Fibroblast of skin of back (primary cell): ENCODE measurements at places on chromosomes 7 and 10.
A peak's percentile ranks its signal among the peaks of the same experiment; 100 is the strongest.

GRCh38 chr7:150324373-150324961, 1.1 kb upstream of the ACTR3C start:
- no peak for DNase-seq

- no peak for DNase-seq
Measured at GRCh38 chr10:10722422-10722821, 295.2 kb upstream of the CELF2 start.

DNA sequence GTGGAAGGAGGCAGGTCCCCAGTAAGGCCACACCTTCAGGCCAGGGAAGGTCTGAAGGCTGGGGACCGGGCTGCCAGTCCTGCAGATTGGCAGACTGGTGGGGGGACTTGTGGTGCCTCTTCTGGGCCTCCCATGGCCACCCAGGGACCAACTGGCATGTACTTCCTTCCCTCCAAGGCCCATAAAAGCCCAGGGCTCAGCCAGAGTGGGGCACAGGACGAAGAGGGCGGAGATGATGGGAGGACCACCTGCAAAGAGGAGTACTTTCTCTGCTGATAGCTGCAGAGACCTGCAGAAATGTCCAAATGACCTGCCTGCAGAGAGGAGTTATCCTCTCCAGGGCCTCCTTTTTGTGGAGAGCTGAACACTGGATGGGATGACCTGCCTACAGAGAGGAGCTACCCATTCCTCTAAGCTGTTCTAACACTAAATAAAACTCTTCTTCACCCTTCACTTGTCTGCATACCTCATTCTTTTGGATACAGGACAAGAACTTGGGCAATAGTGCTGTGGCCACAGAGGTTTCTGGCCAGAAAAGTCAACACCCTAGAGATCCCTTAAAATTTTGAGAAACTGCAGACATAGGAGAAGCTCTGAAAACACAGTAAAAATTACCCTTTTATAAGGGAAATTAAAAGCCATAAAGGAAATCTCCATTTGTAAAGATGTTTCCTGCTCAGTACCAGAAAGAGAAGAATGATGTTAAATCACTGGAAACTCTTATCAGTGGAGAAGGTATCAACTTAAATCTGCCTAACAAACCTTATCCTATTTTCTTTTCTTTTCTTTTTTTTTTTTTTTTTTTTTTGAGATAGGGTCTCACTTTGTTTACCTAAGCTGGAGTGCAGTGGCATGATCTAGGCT, 20.7 kb upstream of the PRF1 start:
- DNase-seq = no peak

DNA sequence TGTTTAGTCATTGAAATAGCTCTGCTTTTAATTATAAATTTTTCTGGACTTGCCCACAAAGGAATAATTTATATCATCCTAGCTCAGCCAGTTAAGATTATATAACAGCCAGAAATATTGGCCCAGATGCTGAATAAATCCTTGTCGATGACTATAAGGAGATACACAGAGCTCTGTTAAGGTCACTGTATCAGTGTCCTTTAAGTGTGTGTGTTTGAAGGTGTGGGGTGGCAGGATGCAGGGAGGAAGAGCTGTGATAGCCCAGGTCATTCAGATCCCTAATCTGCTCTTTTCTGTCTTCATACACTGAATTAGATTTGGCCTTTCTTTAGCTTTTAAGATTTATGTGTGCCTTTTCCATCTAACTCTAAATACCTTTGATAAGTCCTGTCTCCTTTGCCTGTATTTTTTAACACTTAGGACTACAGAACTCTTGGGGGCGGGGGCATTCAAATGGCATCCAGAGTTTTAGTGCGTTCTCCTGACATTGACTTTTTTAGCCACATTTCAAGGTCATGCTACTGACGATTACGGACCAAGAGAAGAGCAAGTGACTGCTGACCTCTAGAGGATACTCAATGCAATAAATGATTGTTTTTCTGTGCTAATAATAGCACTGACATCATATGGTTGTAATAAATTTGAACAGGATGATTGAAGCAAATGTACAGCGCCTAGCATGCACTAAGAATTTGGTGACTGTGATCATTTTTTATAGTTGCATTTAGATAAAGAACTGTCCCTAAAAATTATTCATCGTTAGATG, 172.3 kb downstream of the CACNB2 start:
- peak; percentile 54 for DNase-seq

GRCh38 chr10:110562348-110562747, 5.1 kb upstream of the SMC3 start:
- no peak for DNase-seq

DNA sequence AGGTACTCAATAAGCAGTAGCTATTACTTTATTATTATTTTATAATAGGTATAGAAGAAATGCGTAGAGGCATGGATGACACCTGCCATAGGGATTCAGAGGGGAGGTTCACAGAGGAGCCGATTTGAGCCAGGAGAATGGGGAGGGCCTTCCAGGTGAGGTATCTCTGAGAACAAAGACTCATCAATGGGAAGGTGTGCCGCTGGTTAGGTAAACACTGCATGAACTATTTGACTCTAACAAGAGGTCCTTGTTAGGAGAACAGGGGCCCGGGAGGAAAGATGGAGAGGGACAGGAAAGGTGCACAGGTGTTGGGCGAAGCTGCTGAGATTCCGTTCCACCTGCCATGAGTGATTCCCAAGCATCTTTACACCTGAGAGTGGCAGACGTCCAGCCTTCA, 41.8 kb upstream of the TMEM273 start:
- DNase-seq = no peak

DNA sequence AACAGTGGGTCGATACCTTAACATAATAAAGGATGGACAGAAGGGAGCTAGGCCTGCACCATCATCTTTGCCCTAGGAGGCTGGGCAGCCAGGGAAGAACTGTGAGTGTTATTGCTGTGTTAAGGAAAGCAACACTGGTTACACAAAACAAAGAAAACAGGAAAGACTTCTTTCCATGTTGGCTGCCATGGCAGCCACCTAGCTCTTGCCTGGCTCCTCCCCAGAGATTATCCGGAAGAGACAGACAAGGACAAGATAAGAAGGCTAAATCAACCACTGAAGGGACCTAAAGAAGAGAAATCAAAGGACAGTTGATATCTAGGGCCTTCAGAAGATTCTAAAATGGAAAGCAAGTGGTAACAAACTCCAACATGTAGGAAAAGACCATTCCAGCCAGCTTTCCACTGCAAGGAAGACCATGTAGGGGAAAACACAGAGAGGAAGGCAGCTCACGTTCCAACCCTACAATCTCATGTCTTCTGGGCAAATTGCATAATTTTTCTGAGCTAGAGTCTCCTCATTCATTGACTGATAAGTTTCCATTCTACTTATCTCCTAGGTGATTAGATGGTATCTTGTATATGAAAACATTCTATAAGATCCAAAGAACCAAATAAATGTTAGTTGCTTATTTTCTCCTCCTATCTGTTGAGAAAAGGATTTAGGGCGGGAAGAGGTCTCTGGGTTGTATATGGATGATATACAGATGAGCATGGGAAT, 51.2 kb downstream of the SP8 start:
- no peak for DNase-seq

DNA sequence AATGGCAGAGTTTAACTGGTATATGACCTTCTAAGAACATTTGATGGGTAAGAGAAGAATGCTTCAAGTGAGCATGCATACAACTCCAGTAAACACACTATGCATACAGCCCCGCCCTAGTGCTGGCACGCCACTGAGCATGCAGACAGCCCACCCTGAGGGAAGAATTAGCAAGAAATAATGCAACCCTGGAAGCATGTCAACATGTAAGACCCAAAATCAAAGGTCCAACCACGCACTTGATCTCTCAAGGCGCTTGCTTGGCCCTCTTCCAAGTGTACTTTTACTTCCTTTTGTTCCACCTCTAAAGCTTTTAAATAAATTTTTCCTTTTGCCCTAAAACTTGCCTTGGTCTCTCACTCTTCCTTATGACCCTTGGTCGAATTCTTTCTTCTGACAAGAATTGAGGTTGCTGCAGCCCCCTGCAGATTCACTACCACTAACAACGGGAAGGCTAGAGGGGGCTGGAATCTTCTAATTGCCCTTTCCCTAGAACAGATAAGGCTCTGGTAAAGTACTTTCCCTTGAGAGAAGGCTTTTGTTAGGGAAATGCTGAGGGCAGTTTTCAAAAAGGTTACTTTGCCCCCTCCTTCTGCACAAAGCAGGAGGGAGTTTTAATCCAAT, 3.4 kb downstream of the FAM24B start:
- DNase-seq = no peak

- DNase-seq = peak; percentile 6
Measured at GRCh38 chr10:72483471-72483870, 128.8 kb upstream of the DNAJB12 start.

- no peak for DNase-seq
Measured at GRCh38 chr7:141433698-141434097, 117.5 kb upstream of the AGK start.

- no peak for DNase-seq
Measured at GRCh38 chr10:118003126-118003525, 43.6 kb downstream of the RAB11FIP2 start.

- peak; percentile 50 for DNase-seq
Measured at GRCh38 chr10:112650588-112651030, 203.6 kb downstream of the VTI1A start.

GRCh38 chr7:151869455-151869854, 7.5 kb downstream of the PRKAG2 start:
- no peak for DNase-seq

DNA sequence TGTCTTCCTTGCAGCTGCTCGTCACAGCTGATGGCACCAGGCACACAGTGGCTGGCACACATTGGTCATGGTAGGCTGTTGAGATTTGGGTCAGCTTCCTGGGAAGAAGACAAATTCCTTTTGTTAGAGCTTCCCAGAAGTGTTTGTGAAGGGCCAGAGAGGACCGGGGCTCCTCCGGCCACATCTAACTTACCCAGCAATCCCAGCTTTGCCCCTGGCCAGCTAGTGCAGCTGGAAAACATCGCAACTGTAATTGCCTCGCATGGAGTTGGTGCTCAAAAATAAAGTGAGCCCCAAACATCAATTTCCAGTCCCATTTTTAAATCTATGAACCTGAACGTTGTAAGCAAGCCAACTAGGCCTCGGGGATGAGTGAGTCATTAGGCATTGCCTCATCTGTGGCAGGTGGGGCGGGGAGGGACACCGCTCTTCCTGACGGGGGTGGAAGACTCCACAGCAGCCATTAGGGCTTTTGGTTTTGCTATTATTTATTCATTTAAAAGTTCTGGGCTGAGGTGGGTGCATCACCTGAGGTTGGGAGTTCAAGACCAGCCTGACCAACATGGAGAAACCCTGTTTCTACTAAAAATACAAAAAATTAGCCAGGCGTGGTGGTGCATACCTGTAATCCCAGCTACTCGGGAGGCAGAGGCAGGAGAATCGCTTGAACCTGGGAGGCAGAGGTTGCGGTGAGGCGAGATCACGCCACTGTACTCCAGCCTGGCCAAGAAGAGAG, 12.4 kb downstream of the CPA5 start:
- DNase-seq = peak; percentile 59

DNA sequence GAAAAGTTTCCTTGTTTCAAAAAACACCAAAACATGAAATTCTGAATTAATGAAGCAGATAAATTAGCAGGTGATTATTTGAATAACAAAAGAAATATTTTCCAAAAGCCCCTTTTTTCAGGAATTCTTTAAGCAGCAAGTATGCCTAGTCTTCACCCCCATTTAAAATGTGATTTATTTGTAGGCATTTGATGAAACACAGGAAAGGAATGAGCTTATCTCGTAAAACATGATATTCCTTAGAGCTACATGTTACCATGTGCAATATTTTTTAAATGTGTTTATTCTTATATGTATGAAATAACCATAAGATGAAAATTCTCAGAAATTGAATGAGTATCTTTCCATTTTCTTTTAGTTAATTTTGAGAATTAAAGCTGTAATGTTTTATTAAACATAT, 106.1 kb downstream of the CHN2 start:
- DNase-seq = peak; percentile 30

- no peak for DNase-seq
Measured at GRCh38 chr10:9294132-9294663, 1239.7 kb downstream of the GATA3 start.

- no peak for DNase-seq
Measured at GRCh38 chr7:106484562-106484961, 176.4 kb downstream of the CCDC71L start.

DNA sequence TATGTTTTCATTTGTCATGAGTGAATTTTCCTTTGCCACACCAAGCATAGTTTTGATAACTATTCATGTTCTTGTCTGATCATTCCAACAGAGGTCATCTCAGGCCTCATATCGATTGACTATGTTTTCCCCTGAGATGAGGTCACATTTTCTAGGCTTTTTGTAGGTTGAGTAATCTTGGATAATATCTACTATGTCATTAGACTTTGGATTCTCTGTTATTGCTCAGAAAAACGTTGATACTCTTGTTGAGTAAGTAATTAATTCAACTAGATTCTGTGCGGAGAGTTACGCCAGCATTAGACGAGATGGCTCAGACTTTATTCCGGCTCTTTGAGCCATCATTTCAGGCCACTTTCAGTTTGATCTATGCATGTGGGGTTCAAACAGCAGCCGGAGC, 57.7 kb downstream of the KLF6 start:
- peak; percentile 7 for DNase-seq

GRCh38 chr10:53013201-53013810, 240.7 kb upstream of the MBL2 start:
- no peak for DNase-seq

DNA sequence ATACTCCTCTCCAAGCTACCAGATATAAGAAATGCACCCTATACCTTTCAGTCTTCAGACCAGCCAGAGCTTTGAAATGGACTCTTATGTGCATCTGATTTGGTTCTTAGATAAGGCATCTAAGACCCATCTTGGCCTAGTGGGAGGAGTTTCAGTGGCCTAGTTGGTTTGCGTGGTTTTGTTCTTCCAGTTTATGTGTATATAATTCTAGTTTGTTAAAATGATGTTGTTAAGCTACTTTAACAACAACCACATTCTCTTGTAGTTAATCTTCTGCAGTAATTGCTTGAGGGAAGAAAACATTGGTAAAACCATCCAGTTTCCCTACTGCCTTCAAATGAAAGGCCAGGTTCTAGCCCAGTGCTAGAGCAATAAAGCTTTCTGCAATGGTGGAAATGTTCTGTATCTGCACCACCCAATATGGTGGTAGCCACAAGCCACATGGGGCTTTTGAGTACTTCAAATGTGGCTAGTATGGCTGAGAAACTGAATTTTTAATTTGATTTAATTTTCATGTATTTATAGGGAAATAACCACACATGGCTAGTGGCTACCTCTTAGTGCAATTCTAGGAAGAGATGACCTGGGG, 66.3 kb downstream of the KLHDC10 start:
- DNase-seq = no peak

DNA sequence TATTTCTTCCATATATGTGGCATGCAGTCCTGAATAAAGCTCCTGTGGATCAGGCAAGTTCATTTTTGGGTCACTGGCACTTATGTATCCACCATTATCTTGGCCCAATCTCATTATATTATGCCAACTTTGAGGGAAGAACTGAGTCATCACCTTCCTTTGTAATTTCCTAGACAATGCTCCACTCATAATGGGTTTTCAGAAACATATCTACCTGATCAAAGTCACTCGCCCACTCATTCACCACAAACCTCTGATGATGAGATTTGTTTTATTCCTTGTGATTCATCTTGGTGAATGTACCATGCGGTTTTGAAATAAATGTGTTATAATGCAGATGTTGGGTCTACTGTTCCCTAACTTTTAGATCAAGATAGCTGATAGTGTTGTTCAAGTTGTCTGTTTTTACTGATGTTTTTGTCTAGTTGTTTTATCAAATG, 525.8 kb downstream of the KIF20B start:
- DNase-seq = peak; percentile 8
